ENCODE measurements at places on chromosomes 12 and 14.

DNA sequence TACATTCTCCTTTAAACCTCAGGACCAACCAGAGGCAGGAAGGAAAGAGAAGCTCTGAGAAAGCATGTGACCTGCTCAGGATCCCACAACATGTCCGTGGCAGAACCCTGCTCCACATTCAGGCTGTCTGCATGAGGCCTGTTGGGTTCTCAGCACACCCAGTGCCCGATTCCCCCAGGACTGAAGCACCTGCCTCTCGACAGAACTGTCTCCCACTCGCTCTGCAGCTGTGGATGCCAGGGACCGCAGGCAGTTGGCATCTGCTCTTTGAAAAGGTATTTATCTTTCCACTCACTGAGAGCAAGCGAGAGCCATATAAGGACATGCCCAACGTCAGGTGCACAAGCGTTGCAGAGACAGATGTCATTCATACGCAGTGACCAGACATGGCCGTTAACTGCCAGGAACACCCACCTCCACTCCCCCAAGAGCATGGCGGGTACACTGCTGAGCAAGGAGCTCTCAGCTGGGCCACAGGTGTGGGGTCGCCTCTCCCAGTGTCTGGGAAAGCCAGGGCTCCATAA is 18.9 kb downstream of the PITPNM2 start:
- no peak for DNase-seq

DNA sequence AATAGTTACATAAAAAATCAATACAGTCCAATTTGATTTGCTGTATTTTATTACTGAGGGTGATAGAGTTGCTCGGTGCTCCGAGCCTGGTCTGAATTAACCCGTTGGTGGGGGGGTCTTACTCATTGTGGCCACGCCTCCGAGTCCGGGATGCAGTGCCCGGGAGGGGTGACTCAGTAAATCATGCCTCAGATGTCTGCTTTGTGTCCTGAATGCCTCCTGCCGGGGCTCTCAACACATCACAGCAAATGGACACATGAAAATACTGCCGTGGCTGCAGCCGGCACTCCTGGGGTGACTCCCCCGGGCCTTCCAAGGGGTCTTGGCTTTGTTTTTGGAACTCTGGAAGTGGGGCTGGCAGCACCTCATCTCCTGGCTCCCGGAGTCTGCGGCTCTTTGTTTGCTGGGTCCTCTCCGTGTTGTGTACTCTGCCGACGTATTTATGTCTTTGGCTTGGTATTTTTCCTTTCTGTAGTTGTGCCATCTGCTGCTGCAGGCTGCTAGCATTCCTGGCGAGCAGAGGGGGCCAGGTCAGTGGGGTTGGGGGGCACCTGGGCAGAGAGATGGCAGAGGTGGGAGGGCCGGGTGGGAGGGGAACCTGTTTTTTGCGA is 129.0 kb downstream of the AACS start:
- DNase-seq, result no peak

- no peak for DNase-seq
Measured at GRCh38 chr12:108567406-108568337, 5.3 kb downstream of the ISCU start.

GRCh38 chr12:52745554-52745953 is 31.6 kb downstream of the KRT76 start:
- DNase-seq, result no peak

DNA sequence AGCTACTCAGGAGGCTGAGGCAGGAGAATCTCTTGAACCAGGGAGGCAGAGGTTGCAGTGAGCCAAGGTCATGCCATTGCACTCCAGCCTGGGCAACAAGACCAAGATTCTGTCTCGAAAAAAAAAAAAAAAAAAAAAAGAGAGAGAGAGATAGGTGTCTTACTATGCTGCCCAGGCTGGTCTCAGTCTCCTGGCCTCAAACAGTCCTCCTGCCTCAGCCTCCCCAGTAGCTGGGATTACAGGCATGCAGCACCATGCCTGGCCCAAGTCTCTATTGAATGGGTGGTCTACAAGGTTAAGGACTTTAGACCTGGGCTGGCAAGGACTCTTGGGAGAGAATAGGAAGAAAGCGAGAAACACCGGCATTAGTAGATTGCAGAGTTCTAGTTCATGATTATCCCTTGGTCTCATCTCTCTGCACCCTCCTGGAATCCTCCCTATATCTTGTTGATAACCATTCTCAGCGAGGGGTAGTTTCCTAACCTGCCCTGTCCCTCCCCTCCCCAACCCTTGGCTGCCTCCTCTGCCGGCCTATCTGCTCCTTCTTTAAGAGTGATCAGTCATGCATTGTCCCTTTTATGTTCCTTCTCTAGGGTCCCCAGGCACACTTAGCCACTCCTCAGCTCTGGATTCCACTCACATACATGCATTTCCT is 128.1 kb upstream of the MAP1LC3B2 start:
- no peak for DNase-seq

DNA sequence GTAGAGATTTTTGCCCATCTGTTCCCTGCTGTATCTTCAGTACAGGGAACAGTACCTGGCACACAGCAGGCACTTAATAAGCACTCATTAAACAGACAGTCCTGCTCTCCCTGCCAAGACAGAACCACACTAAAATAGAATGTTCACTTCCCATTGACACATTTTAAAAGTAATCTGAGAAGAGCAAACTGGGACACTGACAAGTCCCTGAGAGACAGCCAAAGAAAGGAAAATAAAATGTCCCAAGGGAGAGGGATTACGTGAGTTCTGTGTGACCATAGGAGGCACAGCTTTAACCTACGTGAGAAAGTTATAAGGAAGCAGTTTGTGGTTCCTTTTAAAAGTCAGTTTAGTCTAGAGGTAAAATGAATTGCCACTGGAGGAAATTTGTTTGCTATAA is 43.9 kb upstream of the SYCP3 start:
- DNase-seq, result no peak

DNA sequence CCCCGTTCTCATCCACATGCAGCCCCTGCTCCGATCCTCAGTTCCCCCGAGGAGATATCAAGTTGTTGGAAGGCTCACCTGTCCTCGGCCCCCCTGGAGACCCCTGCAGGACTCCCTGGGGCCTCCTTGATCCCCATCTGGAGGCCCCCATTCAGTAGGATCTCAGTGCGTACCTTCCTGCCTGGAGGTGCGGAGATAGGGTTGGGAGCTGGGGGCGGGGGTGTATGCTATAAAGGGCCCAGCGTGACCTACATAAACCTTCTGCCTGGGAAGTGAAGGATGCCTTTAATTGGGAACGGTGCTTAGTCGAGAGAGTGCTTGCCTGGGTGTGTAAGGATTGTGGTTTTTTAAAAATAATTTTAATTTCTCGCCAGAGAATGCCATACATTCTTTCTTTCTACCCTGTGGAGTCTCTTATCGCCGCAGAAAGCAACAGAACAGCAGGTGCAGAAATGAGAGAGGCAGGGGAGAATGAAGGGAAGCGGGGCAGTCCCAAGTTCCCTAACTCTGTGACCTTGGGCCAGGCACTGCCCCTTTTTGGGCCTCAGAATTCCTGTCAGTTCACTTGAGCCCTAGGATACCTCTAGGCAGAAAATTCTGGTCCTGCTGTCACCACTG is 153.7 kb downstream of the TSPAN9 start:
- DNase-seq, result no peak

- DNase-seq, result no peak
Measured at GRCh38 chr14:77372304-77372841, 4.5 kb downstream of the TMED8 start.

- no peak for DNase-seq
Measured at GRCh38 chr14:60482743-60483142, 3.1 kb downstream of the C14orf39 start.

All from HuH-7 (cell line).